Stimulated activated CD4-positive, alpha-beta T cell treated with anti-CD3 and anti-CD28 coated beads, Interleukin-12 subunit alpha, Interleukin-12 subunit beta, amount 100 ng/mL, for 24 hours (primary cell): ENCODE measurements at places on chromosomes 2 and 18.

DNA sequence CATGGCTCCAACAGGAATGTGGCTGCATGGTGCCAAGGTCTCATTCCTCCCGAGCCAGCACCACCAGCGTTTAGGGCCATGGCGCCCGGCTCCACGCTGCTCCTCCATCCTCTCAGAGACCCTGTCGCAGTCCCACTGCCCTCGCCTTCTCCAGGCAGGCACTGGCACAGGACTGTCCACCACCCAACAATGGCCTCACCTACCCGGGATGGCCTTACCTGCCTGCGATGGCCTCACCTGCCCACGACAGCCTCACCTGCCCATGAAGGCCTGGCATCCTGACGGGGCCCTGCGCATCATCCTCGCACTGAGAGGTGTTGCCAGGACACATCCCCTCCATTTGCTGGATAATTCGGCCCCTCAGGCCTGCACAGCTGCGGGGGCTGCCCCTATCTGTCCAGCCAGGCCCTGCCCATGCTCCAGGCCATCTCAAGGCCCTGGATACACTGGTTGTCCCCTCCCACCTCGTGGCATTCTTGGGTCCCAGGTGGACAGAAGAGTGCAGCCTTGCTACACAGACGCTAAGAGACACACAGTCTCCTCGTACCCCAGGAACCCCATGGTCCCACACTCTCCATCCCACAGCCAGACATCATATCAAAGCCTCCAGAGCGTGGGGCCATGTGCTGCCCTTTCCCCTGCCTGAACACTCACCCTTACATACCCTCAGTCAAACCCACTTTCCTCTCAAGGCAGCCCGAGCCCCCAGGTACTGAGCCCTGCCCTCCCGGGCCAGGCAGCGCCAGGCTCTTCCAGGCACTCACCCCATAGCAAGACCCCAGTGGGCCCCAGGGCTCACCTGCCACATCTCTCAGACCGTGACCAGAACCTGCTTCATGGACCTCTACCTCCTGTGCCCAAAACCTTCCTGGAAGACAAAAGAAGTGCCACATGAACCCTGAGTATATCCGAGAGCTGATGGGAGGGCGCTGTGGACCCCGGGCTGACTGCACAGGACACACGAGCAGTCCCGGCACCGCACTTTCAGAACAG is 268.6 kb downstream of the EIPR1 start:
- DNase-seq, result no peak

DNA sequence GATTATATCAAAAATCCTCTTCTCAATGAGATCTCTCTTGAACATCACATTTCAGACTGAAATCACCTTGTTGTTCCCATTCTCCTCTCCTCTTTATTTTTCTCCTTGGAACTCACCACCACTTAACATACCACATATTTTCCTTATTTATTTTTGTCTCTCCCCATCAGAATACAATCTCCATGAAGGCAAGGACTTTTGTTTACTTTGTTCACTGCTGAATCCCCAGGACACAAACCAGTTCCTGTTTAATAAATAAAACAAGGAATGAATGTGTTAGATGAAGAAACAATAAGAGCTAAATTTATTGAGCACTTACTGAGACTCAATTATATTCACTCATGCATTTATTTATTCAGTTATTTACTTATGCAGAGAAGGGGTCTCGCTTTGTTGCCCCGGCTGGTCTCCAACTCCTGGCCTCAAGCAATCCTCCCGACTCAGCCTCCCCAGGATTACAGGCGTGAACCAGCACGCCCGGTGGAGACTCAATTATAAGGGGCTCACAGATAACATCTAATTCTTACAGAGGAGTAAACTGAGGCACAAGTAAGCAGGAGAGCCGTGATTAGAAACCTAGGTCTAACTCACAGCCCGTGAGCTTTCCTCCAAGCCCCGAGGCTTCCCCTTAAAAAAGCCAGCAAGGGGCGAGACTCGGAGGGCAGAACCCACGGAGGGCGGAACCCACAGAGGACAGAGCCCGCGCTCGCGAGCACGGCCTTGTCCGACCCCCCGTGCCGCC is 616 bp upstream of the TAF1B start:
- DNase-seq, result no peak

DNA sequence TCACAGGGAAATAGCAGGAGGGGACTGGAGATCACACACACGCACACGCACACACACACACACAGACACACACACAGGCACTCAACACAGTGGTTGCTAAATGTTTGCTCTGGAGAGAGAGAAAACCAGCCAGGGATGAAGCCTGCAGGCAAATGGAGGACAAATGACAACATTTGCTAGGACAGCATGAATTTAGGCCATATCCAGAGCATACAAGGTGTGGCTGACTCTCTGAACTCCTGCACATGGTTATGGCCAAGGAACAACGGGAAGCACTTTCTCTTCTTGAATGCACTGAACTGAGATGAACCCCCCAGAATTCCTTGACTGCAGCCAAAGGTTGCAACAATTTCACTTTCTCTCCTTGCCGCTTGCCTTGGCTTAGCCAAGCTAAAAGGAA is 230.0 kb upstream of the RASGRP3 start:
- no peak for DNase-seq

DNA sequence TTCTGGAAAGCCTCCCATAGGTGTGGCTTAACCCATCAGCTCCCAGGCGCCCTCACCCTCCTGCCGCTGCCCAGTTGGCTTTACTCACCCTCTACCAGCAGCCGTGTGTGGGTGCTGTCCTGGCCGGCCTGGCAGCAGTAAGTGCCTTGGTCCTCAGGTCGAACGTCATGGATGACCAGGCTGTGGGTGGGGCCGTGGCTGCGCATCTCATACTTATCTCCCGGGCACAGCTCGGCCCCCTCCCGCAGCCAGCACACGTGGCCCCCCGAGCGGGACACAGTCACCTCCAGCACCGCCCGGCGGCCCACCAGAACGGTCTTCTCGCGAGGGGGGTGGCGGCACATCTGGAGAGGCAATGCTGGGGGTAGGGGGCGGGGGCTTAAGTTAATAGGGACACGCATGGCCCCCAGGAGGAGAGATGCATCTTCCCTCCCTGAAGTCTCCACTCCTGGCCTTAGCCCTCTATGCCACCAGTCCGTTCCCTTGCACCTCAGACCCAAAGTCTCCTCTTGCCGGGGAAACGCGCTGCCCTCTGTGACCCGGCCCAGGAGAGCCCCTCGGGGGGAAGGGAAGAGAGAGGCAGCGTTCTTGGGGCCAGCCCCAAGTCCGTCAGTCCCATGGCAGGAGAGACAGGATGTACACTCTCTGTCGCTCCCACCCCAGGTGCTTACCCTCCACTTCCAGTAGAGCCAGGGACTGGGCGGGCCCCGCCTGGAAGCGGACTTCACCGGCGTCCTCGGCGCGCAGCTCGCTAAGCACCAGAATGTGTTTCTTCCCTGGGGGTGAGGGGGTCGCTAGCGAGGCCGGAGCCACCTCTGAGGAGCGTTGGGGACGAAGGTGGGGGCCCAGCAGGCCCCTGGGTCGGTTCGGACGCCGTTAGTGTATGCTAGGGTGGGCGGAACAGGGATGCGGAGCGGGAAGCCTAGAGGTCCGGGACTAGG is 7.9 kb downstream of the TMEM198 start:
- DNase-seq, result no peak

DNA sequence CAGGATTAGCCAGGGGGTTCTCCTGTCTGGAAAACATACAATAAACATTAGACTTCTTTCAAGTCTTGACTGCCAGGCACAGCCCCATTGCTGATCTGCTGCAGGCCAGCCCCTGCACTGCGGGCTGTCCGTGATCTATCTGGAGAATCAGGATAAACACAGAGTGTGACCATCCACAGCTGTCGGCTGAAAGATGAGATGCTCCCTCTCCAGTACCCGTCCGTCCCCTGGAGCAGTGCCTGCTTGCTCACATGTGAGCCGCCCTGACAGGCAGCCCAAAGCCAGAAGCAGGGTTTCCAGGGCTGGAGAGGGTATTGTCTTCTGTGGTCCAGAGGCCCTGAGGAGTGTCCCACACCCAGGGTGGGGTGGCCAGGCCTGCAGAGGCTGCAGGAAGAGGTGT is 46.1 kb upstream of the FOSL2 start:
- DNase-seq, result no peak

DNA sequence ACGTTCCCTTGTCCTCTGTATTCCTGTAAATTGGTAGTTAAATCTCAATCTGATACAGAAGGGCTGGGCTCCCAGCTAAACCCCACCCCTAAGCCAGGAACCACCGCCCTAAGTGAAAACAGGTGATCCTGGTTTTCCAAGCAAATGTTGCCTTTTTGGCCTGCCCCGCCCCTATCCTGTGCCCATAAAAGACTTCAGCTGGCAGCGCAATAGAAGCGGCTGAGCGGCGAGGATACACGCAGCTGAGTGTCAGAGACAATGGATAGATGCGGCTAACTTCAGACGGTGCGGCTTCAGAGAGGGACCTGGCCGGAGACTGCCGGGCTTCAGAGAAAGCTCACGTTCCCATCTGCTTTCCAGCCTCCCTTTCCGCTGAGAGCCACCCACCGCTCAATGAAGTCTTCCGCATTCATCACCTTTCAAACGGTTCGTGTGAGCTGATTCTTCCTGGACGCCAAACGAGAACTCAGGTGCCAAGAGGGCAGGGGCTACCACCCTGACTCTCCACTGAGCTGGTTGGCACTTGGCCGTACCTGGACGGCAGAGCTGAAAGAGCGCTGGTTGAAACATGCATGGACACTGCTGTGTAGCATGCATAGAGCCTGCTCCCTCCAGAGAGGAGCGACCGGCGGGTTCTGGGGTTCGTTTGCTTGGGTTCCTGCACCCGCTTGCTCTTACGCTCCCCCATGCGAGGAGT is 49.5 kb upstream of the POLE4 start:
- DNase-seq, result no peak

DNA sequence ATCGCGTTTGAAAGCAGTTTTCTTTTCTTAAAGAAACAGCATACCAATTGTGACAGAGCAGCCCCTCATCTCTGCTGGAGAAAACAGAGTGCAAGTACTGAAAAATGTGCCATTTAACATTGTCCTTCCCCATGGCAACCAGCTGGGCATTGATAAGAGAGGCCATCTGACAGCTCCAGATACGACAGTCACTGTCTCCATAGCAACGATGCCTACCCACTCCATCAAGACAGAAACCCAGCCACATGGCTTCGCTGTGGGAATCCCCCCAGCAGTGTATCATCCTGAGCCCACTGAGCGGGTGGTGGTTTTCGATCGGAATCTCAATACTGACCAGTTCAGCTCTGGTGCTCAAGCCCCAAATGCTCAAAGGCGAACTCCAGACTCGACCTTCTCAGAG is 9.5 kb downstream of the GRHL1 start:
- DNase-seq, result no peak

- DNase-seq, result no peak
Observed at GRCh38 chr2:201751566-201751965, 29.2 kb downstream of the ALS2 start.

DNA sequence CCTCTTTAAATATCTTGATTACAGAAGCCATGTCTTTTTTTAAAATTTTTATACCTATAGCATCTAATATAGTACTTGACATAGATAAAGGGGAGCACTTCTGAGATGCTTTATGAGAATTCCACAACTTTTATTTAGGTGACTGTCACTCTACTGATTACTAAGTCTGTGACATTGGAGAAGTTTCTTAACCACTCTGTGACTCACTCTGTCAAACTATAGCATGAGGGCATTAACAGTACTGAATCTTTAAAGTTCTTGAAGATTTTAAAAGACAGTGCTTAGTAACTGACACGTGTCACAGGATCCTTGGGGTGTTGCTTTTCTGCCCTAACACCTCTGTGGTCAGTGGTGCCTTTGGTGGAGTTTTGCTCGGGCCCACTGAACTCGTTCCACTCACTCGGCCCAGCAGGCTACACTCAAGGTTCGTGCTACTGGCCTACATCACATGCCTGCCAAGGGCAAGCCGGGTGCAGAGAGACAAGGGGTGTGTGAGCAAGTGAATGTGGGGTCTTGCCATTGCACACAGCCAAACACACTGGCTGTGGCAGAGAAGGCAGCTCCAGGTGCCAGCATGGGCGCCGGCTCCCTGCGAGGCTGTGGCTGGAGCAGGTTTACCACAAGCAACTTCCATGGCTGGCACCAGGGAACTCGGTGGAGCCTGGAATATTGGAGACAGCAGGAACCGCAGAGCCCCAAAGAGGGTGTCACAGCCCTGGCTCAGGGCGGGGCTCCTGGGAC is 734.0 kb upstream of the CDH7 start:
- no peak for DNase-seq

DNA sequence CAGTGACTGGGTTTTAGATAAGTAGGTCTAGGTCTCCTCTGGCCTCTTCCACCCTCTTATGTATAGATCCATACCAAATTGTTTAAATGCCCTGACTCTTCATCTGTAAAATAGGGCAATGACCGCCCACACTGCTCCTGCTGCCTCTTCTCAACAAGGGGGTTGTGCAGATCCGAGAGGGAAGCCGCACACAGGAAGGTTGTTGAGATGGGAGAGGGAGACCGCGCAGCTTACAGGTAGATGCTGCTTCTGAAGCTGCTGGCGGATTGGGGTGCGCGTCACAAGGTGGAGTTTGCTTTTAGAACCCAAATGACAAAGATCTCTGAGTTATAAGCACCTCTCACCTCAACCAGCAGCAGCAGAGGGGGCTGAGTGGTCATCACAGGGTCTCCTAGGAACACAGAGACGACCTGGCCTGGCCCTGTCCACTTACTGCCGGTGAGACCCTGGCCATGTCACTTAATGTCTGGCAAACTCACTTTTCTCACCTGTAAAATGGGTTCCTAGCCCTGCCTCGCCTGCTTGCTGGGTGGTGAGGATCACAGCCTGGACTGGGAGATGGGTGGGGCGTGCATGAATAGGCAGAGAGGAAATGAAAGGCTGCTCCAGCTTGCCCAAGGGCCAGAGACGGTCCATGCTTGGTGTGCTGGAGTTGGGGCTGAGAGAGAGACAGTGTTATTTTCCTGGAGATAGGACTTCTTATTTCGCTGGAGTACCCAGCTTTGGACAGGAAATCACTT is 251.3 kb downstream of the EIPR1 start:
- no peak for DNase-seq

- DNase-seq, result no peak
Observed at GRCh38 chr2:158599609-158600008, 142.9 kb downstream of the PKP4 start.

- DNase-seq, result no peak
Observed at GRCh38 chr2:147428120-147428747, 416.6 kb upstream of the ACVR2A start.

DNA sequence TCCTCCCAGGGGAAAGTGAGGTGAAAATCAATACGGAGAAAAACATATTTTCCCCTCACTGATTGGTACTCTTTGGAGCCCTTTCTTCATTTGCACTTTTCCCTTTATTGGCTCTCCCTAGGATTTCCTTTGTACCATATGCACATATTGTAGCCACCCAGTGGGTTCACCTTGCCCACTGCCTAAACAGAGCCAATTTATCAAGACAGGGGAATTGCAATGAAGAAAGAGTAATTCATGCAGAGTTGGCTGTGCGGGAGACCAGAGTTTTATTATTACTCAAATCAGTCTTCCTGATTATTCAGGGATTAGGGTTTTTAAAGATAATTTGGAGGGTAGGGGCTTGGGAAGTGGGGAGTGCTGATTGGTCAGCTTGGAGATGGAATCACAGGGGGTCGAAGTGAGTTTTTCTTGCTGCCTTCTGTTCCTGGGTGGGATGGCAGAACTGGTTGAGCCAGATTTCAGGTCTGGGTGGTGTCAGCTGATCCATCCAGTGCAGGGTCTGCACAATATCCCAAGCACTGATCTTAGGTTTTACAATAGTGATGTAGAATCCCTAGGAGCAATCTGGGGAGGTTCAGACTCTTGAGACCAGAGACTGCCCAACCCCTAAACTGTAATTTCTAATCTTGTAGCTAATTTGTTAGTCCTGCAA is 15.1 kb upstream of the KCNE4 start:
- DNase-seq, result no peak
